ENCODE measurements at places on chromosomes 1 and 21.
A peak's percentile ranks its signal among the peaks of the same experiment; 100 is the strongest.

DNA sequence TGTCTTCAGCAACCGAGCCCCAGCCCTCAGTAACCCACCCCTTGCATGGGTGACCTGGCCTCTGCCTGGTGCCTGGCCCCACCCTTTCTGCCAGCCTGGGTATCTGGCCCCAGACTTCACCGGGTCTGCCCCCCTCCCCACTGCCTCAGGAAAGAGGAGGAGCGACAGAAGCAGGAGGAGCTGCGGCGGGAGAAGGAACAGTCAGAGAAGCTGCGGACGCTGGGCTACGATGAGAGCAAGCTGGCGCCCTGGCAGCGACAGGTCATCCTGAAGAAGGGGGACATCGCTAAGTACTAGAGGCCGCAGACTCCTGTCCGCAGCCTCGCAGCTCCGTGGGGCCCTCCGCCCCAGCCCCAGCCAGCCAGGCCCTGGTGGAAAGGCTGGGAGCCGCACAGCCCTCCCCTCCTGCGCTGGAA is 6.1 kb downstream of the TNFRSF25 start:
- no peak for DNase-seq

DNA sequence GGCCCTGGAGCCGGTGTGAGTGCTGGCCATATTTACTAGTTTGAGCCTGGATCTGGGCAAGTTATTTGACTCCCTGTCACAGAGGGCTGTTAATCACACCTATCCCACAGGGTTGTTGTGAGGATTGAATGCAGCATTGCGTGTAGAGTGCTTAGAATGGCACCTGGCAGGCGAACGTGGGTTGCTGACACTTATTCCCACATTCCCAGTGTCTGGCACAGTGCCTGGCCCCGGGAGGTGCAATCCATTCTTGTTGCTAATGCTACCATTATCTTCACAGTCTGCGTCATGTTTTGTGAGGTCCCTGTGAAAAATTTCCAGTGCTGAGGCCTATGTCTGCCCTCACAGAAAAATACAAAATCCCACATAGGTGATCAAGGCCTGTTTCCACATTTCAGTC is 66.1 kb downstream of the CD2 start:
- no peak for DNase-seq

DNA sequence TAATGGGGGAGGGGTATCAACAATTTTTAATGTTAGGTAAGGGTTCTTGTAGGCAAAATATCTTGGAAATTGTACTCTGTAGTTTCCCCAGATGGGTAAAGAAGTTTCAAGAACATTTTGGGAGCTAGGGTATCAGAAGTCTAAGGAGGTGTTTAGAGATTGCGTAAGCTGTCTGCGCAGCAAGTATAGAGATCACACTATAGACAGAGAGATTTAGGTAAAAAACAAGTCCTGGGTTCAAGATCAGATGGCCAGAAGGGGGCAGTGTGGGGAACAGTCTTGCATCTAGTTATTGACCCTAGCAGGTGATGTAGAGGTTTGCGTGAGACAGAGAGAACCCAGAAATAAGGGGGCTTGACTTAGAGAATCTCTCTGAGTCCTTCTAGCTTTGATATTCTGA is 80.8 kb downstream of the S1PR1 start:
- no peak for DNase-seq

DNA sequence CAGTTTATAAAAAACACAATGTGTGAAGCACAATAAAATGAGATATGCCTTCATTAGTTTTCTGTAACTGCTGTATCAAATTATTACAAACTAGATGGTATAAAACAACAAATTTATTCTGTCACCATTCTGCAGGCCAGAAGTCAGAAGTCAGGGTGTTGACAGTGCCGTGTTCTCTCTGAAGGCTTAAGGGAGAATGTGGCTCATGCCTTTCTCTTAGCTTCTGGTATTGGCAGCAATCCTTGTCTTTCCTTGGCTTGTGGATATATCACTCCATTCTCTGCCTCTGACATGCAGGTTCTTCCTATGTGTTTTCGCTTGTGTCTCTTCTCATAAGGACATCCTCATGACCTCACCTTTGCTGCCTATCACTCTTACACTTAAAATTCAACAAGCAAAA is 10.1 kb downstream of the NEK7 start:
- no peak for DNase-seq

DNA sequence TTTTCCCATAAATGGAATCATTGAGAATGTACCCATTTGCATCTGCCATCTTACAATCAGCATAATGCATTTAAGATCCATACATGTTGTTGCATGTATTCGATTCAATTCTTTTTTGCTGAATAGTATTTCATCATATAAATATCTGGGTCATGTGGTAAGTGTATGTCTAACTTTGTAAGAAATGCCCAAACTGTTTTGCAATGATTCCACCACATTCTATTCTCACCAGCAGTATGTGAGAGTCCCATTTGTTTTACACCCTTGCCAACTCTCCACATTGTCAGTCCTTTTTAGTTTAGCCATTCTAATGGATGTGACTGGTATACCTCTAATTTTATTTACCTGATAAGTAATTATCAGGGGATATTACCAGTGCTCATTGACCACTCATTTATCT is 115.8 kb upstream of the PBX1 start:
- no peak for DNase-seq

GRCh38 chr1:207018707-207019106 is 13.8 kb downstream of the C1orf116 start:
- DNase-seq: no peak

- no peak for DNase-seq
Measured at GRCh38 chr1:171343727-171344472, 29.9 kb downstream of the FMO4 start.

GRCh38 chr1:201320168-201320788 is 37.0 kb downstream of the PKP1 start:
- DNase-seq: no peak

- no peak for DNase-seq
Measured at GRCh38 chr1:78547081-78547480, 56.3 kb downstream of the PTGFR start.

GRCh38 chr1:74713849-74714248 is 19.0 kb downstream of the CRYZ start:
- no peak for DNase-seq

- DNase-seq: no peak
Measured at GRCh38 chr1:212611000-212611948, 2.7 kb downstream of the ATF3 start.

DNA sequence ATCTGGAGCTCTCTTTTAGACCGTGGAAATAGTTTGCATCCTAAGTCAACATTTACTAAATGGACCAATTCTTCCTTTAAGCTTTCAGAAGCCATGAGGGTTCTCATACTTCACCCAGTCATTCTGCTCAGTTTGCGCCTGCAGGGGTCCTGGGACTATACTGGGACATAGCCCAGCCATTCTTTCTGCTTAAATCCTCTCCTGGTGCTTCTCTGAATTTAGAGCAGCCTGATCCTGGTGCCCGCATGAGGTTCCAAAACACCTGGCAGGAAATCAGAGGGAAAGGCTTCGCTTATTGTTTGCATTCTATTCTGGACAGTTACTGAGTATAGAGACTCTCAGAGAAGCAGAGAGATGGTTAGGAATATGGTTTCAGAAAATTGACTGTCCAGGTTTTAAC is 27.0 kb downstream of the TNN start:
- DNase-seq: no peak

DNA sequence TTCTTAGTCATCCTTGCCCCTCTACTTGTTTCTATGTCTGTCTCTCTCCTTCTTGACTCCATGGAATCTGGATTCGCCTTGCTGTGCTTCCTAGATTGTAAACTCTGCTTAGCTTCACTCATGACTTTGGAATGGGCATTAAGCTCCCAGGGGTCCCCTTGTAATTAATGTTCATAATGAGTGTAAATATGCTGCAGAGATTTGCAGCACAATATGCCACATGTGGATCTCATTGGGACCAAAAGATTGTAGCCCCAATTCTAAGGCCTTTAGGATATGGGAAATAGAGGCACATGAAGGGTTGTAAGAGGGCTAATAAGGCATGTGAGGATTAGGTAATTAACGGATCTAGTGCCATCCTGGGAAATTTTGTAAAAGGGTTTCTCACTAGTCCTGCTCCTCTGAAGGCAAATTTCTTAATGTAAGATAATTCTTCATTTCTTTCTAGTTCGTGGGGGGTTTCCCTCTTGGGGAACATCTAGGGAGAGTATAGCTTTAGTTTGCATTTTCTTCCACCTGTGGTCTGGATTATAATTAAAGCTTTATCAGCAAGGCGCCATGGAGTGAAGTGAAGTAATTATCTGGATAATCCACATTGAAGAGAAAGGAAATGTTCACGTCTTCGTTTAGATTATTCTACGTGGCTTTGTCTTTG is 659.2 kb upstream of the PLXNA2 start:
- no peak for DNase-seq

DNA sequence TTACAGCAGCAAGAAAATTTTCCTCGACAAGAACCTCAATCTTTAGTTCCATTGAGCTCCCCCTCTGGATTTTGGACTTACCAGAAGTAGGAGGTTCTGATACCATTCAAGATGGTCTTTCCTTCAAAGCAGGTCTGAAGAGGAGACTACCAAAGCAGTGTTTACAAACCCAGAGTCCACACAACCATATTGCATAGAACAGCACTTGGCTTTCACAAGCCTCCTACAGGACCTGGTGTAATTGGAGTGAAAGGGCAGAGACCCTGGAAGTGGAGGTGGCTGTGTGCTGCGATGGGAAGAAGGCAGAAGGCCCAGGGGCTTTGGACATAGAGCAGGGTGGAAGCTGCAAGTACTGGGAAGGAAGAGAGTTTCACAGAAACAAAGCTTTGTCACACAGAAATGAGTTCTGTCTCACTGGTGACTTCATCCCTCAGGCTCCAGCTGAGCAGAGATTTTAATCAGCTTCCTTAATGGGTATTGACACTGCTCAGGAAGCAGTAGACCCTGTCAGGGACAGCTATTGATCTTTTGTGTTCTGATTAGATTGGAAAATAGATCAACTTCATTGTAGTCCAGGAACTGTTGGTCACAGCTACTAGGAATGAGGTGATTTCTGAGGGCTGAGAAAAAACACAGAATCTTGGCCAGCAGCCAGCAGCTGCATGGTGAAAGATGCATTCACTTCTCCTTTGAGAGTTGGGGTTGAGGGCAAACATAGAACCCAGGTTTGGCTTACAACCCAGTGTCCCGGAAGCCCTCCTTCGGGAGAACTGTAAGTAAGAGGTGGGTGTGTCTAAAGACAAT is 124.0 kb downstream of the SYT2 start:
- DNase-seq: no peak

GRCh38 chr1:179831852-179832699 is 45.5 kb downstream of the TOR1AIP2 start:
- no peak for DNase-seq

- peak; percentile 66 for DNase-seq
Measured at GRCh38 chr1:115545791-115546733, 95.7 kb upstream of the VANGL1 start.

- DNase-seq: no peak
Measured at GRCh38 chr1:163745204-163745603, 423.4 kb downstream of the NUF2 start.

DNA sequence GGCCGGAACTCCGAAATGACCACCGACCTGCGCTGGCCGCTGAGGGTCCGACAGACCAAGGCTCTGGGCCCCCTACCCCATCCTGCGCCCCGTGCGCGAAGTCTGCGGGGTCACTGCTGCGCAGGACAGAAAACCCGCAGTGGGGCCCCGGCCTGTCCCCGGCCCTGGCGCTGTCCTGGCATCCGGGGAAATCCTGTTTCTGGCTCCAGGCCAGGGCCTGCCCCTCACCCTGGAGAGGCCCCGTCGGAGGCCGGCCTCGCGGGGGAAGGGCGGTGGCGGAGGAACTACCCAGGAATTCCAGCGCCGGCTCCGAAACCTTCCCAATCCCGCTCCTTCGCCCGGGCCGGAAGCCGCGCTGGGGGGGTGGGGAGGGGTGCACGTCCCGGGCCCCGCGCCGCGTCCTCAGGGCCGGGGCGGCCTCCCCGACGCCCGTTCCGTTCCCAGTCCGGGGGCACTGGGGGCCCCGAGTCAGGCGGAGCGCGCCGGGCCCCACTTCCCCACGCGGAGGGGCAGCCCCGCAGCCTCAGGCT is 77.0 kb downstream of the MORN1 start:
- no peak for DNase-seq

- no peak for DNase-seq
Measured at GRCh38 chr1:93350322-93350721, 4.6 kb downstream of the DR1 start.

GRCh38 chr1:156495401-156496140 is 5.0 kb downstream of the MEF2D start:
- DNase-seq: no peak

- no peak for DNase-seq
Measured at GRCh38 chr1:96996001-96996400, 274.4 kb downstream of the PTBP2 start.

DNA sequence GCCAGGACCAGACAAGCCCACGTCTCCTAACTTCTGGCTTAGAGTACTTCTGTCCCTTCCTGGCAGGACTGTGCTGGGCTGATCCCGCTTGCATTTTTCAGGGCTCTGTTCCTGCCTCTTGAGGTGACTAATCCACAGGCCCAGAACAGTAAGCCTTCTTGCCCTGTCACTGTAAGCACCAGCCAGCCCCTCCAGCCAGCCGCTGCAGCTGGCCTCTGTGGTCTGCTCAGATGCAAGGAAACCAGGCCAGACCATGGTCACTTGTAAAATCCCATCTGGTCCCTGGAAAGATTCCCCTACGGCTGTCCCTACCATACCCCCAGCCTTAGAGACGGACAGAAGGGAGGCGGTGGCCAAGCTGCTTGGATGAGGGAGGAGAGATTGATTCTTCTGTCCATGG is 74.2 kb downstream of the KIRREL1 start:
- DNase-seq: no peak

- DNase-seq: no peak
Measured at GRCh38 chr1:62265956-62266935, 53.0 kb downstream of the KANK4 start.

- DNase-seq: no peak
Measured at GRCh38 chr1:241518476-241519307, 863 bp downstream of the FH start.

GRCh38 chr1:237748171-237748960 is 142.4 kb downstream of the ZP4 start:
- DNase-seq: no peak

DNA sequence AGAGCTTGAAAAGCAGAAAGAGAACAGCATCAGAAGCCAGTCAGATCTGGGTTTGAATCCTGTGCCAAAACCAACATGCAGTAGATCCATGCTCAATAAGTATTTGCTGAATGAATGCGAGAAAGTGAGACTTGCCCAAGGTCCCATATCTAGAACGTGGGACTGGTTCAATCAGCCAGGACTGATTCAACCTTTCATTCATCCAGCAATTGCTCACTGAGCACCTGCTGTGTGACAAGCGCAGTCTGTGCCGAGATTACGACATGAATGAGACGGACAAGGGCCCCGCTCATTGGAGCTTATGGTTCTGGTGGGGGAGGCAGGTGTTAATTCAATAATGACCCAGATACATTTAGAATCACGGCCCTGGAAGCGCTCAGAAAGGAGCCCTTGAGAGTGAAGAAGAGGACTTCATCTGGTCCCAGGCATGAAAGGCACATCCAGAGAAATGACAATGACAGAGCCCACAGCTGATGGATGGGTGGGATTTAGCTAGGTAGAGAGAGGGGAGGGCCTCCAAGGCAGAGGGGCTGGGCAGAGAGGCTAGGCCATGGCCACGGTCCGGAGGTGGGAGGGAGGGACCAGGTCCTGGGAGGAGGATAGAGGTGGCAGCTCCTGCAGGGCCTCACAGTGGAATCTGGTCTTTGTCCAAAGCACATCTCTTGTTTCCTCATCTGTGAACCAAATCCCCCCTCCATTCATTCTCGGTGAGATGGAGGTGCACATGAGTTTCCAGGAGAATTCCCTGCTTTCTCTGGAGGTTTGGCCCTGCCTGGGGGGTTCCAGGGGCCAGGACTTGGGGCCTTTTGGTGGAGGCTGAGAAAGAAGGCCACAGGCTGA is 4.2 kb upstream of the FAM131C start:
- DNase-seq: no peak

- DNase-seq: no peak
Measured at GRCh38 chr1:159196543-159196942, 8.1 kb upstream of the ACKR1 start.

Data from AG09319 (cell line).